ENCODE measurements at places on chromosomes 12 and 14.
A peak's percentile ranks its signal among the peaks of the same experiment; 100 is the strongest.

GRCh38 chr12:3354586-3354985 is 136.4 kb upstream of the PRMT8 start:
- DNase-seq: no peak

GRCh38 chr12:99498756-99499155 is 148.8 kb upstream of the GARIN6 start:
- DNase-seq: peak; percentile 36

DNA sequence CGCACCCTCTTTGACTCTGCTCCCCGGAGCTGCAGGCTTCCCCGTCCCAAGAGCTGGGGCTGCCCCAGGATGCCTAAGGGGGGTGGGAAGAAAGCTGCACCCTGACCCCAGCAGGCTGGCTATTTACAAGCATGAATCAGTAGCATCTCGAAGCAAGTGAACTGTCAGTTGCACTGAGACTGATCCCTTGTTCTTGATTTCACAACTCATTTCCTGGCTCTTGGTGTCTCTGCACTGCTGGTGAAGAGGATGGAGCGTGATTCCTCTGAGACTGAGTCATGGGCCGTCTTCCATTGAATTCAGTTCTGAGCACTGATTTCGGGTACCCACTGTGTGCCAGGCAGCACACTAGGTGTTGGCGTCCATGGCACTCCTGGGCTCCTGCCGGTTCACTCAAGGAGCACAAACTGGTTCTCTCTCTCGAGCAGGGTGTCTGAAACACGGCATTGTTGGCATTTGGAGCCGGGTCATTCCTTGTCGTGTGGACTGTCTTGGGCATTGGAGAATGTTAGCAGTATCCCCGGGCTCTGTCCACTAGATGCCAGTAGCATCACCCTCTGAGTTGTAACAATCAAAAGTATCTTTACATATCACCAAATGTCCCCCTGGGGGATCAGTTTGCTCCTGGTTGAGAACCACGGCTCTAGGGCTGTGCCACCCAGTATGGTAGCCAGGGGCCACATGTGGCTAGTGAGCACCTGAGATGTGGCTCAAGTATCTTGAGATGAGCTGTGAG is 86.9 kb downstream of the RIN3 start:
- DNase-seq: peak; percentile 92

DNA sequence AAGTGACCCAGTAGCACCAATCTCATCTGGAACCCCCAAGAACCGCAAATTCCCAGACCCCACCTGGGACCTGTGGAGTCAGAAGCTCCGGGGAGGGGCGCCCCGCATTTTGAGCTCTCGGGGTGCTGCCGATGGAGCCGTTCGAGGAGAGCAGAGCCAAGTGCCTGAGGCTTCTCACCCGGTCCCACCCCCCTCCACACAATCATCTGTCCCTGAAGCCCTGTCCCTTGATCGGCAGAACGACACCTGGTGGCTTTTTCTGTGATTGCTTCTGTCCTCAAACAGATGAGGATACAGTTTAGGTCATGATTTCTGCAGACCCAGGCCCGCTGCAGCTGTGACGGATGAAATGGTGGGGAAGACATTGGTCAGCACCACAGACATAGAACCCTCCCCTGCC is 74.7 kb downstream of the NOC4L start:
- DNase-seq: no peak

- no peak for DNase-seq
Observed at GRCh38 chr14:99012703-99013102, 259.3 kb downstream of the BCL11B start.

GRCh38 chr14:98614741-98615140 is 657.3 kb downstream of the BCL11B start:
- DNase-seq: no peak

DNA sequence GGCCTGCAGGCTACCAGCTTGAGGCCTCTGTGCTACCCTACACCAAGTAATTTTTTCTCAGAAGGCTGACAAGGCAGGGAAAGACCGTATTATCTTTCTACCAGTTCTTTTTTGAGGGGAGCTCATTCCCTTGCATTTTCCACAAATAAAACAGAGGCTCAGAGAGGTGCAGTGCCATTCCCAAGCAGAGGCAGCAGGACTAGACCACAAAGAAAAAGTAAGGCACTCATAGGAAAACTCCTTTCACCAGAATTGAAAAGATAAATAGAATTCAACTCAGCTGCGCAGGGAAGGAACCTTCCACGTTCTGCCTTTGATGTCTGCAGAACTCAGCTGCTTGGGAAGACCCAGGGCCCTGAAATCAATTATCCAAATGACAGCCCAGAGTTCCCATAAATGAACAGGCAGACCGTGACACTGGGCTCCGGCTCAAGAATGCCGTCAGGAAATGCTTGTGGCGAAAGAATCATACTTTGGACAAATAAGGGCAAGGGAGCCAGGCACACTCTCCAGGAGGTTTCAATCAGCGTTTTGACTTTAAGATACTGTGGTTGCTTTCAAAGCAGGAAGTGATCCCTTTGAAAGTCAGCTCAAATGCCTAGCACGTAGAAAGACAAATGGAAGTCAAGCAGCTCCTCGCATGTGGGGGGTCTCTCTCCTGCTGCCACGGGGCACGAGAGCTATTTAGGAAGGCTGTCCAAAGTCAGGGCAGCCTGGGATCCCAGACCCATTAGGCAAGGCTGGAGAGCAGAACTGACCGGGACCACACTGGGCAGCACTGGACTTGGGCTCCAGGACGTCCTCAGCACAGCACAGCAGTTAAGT is 14.0 kb downstream of the KCTD10 start:
- DNase-seq: peak; percentile 97

GRCh38 chr14:99119554-99120525 is 152.2 kb downstream of the BCL11B start:
- no peak for DNase-seq

DNA sequence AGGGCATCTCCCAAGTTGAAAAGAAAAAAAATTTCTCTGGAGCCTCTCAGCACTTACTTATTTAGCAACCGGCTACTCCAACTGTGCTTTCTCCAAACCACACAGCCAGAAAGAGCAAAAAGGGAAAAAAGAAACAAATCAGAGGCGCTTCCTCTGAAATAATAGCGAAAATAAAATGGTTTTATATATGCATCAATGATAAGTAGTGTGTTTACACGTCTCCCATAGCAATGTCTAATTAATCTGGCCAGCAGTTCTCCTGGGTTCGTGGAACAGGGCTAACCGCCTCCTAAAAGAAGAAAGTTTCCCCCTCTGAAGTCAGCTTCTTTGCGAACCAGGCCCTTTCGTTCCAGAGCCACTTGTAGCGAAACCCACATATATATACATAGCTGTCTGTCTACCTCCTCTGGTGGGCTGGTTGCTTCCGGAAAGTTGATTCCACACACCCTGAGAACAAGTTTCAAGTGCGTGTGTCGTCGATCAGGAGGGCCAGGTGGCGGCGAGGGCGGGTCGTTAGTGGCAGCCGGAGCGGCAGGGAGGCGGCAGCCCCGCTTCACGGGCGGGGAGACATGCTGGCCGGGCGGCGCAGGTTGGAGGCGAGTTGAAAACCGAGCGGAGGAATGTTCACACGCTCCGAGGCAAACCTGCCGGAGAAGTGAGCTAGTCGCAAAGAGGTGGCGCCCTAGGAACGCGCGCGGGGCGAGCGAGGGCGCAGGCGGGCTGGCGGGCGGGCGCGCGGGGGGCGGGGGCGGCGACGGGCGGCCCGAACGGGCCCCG is 2.7 kb downstream of the PTHLH start:
- DNase-seq: peak; percentile 35

Measured in fibroblast of mammary gland (primary cell).